Activated naive CD4-positive, alpha-beta T cell treated with anti-CD3 and anti-CD28 coated beads, Interleukin-2, amount 10 ng/mL, durations not matched to agents 7 days and 5 days (primary cell): ENCODE measurements at places on chromosomes 12 and 14.
A peak's percentile ranks its signal among the peaks of the same experiment; 100 is the strongest.

DNA sequence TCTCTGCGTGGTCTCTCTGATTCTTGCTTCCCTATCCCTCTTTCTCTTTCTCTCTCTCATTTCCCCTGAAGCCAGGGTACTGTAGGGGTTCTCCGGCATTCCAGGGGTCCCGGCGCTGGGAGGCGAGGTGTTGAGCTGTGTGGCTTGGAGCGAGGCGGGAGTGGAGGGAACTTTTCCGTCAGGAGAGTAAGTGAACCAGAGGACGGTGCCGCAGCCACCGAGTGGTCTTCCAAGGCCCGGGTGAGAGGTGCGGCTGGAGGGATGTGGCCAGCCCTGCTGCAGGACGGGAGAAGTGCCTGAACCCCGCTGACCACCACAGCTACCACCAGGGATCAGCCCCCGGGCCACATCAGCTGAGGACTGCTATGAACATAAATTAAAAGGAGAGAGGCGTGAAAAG, 68.2 kb upstream of the FAM181A start:
- DNase-seq = no peak

DNA sequence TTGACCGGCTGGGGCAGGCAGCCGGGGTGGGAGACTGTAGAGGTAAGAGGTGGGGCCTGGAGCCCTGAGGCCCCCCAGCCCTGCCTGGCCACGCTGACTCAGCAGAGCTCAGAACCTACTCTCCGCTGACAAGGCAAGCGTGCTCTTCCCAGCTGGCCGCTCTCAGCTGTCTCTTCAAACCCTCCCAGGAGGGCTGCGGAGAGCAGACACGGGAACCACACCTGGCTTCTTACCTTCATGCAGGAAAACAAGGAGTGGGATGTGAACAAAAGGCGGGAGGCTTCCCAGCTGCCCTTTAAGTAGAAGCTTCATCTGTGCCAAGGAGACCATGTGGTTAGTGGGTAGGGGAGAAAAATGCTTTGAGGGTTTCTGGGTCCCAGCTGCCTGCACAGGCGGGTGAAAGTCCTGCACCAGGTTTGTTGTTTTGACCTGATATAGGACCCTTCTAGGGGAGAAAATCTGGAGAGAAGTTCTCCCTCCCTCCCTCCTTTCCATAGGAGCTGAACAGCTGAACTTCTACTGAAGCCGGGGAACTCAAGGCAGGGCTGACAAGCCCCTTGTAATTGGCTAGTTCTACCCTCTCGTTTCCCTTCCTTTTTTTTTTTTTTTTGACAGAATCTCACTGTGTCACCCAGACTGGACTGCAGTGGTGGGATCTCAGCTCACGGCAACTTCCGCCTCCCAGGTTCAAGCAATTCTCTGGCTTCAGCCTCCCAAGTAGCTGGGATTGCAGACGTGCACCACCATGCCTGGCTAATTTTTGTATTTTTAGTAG, 12.8 kb upstream of the TESC start:
- no peak for DNase-seq

GRCh38 chr12:91732086-91732485, 413.6 kb downstream of the BTG1 start:
- DNase-seq = no peak

DNA sequence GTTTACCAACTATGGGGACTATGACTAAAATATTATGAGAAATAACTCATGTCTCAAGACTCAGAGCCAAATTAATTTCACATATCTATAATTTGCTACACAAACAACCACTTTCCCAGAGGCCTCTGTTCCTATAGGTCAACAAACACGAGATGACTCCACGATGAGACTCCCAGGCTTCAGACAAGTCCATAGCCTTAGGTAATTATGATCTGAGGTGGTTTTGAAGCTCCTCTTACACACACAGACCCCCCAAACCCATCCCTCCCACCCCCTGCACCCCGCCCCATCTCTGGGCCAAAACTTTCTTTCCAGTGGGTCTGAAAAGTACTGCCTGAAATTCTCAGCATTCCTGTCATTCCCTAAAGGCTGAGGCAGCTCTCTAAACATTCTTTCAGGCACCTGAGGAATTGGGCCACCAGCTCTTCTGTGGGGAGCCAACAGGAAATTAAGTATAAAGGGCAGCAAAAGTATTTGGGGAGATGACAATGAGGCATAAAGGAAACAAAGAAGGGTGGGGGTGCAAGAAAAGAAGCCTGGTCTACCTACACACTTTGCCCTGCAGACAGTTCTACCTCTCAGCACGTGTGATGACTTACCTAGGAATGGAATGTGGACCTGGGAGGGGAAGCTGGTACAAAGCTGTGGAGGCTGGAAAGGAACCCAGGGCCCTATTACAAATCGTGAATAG, 143.6 kb downstream of the PAWR start:
- DNase-seq = no peak

DNA sequence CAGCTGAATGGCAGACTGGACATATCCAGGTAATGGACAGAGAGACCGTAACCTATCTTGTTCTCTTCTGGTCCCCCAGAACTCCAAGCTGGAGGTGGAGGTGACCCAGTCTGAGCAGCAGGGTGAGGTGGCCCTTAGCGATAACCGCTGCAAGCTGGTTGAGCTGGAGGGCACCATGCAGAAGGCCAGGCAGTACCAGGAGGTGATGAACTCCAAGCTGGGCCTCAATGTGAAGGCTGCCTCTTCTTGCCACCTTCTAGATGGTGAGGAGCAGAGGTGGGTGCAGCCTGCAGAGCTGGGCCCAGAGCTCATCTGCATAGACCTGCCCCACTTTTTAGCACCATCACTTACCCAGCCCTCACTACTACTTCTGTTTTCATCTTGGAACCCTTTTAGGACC, 7.2 kb upstream of the KRT86 start:
- DNase-seq = no peak

GRCh38 chr14:38138473-38139138, 69.1 kb upstream of the SSTR1 start:
- no peak for DNase-seq

DNA sequence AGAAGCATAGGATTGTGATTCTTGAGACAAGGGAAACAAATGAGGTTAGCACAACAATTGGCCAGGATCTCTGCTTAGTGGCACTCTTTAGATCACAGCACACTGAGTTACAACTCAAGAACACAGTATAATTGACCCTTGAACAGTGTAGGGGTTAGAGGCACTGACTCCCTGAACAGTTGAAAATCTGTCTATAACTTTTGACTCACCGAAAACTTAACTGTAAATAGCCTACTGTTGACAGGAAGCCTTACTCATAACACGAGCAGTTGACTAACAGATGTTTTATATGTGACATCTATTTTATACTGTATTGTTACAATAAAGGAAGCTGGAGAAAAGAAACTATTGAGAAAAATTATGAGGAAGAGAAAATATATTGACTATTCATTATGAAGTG, 296.1 kb downstream of the RERGL start:
- no peak for DNase-seq

DNA sequence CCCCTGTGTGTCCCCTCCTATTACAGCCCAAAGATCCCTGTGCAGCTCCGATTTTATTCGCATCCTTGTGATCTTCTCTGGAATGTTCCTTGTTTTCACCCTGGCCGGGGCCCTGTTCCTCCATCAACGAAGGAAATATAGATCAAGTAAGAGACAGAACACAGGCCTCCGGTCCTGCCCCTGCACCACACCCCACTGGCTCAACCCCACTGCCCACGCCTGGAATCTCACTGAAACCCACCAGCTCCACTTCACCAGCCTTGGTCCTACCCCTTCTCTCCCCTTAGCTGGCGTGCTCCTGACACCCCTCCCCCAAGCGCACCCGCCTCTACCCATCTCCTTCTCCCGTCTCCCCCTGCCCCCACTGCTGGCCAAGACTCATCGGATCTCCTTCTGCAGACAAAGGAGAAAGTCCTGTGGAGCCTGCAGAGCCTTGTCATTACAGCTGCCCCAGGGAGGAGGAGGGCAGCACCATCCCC, 934 bp upstream of the TAPBPL start:
- DNase-seq = no peak

DNA sequence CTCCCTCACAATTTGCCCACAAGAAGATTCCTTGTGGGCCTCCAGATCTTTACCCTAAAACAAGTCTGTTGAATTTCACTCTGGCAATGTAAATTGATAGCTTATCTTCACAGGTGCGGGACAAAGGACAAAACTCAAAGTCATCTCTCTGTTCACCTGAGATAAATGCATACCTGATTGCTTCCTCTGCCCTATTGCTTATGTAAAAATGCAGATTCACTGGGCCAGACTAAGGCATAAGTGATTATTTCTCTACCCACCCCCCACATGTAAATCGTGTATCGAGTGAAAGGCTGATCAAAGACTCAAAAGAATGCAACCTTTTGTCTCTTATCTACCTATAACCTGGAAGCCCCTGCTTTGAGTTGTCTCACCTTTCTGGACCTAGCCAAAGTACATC, 316.8 kb downstream of the SSPN start:
- no peak for DNase-seq

DNA sequence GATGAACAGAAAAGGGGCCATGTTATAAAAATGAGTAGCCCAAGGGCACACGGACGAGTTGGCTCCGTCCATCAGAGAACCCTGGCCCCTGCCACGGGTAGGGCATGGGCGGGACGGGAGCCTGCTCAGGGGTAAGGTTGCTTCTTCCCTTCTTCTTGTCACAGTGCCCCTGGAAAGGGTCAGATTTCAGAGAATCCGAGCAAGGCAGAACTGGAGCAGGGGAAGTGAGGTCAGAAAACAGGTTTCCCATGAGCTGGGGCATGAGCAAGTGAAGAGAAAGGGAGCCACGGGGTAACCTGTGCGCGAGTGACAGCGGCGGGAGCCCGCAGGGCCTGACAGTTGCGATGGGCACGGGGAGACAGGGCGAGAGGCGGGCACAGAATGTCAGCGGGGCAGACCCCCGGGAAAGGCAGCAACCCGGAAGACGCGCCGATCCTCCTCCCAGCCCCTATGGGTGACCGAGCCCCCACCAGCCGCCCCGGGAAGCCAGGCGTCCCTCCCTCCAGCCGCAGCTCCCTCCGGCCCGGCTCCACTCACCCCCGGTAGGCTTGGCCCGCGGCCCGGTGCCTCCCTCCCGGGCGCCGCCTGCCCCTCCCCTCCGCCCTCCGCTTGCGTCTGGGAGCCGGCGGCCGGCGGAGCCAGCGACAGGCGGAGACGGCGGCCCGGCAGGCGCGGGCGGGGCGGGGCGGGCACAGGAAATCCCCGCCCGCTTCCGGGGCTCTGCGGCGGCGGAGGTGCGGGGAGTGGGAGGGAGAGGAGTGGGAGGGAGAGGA, at the start of gene ZNF641:
TSS of gene ZNF641 (minus strand) at position 671 of the 773 bp plus-strand sequence. CDS start 2,829 bp downstream, outside the sequence.
- DNase-seq = peak; percentile 87

DNA sequence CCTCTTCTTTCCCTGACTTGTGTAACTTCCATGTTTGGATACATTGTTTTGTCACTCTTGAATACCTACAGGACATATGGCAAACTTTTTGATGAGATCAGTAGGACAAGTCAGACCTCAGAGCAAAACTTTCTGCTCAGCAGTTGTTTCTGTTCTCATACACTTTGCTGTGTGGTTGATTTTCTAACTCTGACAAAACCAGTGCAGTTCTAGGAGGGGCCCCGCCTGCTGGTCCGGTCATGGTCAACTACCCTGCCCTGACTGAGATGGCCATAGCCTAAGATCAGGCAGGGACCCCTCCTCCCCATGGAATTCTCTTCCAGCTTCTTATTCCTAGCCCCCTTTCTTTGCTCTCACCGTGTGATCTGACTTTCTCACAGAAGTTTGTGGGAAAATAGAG, 92.8 kb downstream of the OTOGL start:
- DNase-seq = no peak

DNA sequence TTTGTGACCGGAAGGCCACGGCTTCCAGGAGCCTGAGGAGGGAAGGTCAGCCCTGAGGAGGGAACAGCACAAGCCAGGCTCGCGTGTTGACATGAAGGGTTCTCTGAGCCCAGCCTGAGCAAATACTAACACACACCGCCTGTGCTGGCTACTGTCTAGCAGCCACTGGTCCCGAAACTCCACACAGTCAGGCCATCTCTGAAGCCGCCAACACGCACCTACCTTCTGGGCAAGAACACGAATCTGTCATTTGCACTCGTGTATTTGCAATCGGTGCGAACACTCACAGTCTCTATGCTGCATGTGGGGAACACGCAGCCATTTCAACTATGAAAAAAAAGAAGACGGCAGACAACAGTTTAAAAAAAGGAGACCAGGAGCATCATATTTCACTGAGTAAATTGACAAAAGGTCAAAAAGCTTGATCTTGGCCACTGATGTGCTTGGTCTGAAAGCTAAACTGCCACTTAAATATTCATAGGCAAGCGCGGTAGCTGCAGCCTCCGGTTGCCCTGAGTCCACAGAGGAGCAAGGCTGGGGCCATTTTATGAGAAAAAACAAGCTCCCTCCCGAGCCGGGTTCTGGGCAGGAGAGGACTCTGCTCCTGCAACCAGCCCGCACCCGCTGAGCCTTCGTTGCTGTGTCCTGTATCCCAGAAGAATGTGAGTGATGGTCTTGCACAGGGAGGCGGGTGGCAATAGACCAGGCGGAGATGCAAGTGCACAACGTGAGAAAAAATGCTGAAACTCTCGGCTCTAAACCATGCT, 57.8 kb downstream of the RIMBP2 start:
- DNase-seq = no peak

DNA sequence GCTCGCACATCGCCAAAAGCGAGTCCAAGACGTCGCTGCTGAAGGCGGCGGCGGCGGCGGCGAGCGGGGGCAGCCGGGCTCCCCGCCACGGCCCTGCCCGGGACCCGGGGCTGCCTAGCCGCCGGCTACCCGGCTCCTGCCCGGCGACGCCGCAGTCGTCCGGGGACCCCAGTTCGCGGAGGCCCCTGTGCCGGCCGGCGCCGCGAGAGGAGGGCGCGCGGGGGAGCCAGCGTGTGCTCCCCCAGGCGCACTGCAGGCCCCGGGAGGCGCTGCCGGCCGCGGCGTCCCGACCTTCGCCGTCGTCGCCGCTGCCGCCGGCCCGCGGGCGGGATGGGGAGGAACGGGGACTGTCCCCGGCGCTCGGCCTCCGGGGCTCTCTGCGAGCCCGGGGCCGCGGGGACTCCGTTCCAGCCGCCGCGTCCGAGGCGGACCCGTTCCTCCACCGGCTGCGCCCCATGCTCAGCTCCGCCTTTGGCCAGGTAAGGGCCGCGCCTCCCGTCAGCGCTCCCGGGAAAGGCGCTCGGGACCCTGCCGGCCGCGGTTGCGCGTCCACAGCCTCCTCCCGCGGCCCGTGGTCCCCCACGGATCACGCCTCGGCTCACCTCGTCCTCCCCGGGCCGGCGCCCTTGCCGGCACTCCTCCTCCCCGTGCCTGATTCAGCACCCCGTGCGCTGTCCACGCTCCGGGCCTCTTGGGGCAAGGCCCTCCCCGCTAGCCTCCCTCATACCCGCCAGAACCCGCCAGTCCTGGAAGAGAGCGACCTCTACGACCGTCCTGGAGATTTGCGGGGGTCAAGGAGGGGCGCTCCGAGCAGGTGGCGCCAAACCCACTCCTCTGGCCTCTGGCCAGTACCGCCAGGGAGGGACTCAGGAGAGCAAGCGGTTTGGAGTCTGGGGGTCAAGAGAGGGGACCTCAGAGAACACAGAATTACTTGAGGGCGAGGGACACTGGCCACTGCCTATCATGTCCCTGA, 721 bp downstream of the CABP1 start:
- DNase-seq = peak; percentile 80

DNA sequence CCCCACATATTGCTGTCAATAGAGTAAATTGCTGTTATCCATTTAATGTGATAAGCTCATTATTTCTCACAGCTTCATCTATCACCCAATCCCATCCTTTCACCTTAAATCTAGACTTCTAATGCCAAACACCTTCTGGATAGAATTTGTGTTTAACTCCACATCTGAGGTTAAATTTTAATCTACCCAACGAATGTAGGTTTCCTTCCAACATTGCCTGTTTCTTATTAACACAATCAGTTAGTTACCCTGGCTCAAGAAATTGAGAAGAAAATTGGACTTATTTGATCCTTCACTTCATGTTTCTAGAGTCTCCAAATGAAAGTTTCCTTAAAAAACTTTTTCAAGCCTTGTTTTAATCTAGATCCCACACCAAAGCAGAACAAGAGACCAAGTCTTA, 67.3 kb downstream of the PTPRO start:
- no peak for DNase-seq
